Activated CD4-positive, CD25-positive, alpha-beta regulatory T cell treated with anti-CD3 and anti-CD28 coated beads, Interleukin-2, amount 50 U/mL, for 24 hours (primary cell): ENCODE measurements at places on chromosomes 6 and 20.

DNA sequence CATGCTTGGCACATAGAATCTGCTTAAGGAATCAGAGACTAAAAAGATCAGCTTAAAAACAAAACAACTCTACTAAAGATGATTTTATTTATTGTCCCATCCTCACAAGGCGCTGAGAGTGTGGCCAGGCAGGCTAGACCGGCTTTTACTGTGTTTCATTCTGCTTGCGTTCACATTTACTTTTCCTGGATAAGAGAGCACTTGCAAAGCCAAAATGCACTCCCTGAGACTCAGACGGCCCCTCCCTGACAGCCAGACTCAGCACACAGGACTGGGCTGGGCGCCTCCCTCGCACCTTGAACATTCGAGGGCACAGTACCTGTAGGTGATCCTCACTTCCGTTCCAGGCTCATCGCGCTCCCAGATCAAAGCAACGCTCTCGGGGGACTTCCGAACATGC lies 10.2 kb downstream of the ACSS1 start:
- ATAC-seq, result no peak

GRCh38 chr6:130215526-130215925 lies 7.2 kb downstream of the SAMD3 start:
- ATAC-seq, result peak; percentile 58

- no peak for ATAC-seq
Observed at GRCh38 chr6:39753725-39754045, 28.5 kb upstream of the KIF6 start.

DNA sequence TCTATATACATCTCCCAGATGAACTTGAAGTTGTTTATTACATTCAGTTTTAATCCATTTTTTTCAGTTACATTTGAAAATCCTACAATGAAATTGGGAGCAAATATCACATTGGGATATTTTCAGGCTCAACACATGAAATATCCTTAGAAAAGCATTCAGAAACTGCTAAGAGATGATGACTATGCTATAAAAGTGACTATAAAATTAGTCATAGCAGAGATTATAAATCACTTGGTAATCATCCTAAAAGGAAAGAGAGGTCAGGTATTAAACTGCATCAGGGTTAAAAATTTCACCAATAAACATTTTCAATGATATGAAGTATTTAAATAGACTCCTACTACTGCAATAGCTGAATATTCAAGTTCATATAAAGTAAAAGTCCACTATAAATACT lies 987.7 kb downstream of the GRIK2 start:
- no peak for ATAC-seq

- ATAC-seq, result peak; percentile 29
Observed at GRCh38 chr6:13703496-13703895, 8.1 kb downstream of the RANBP9 start.

- no peak for ATAC-seq
Observed at GRCh38 chr20:61253264-61253639, 1.2 kb downstream of the CDH4 start.

DNA sequence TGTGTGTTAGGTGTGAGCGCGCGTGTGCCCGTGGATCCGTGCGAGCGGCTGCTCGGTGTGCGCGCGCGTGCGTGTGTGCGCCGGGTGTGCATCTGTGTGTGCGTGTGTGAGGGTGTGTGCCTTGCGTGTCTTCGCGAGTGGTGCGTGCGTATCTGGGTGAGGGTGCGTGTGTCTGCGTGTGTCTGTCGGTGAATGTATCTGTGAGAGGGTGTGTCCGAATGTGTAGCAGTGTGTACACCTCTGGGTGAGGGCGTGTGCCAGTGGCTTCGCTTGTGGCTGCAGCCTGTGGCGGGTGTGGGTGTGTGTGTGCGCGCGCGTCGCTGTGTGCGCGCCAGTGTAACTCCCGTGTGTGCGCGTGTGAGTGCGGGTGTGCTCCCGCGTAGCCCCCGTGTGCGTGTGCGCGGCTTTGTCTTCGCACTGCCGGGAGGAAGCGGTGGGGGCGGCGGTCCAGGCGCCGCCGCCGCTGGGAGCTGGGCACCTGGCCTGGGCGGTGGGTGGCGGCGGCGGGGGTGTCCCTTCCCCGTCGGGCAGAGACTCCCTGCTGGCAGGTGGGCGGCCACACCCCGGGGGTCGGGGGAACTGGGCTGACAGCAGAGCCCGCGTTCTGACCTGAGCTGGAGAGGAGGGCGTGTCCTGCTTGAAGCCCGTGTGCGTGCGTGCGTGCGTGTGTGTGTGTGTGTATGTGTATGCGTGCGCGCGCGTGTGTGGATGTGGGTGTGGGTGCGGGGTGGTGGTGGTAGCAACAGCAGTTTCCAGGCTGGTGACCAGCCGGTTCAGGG lies 61.3 kb upstream of the EPB41L1 start:
- ATAC-seq, result peak; percentile 58

GRCh38 chr6:83270971-83271719 lies 78.0 kb downstream of the RWDD2A start:
- peak; percentile 70 for ATAC-seq

- ATAC-seq, result peak; percentile 78
Observed at GRCh38 chr6:10838794-10839333, 525 bp upstream of the MAK start.

- ATAC-seq, result no peak
Observed at GRCh38 chr6:15475261-15475660, 187.6 kb downstream of the DTNBP1 start.

DNA sequence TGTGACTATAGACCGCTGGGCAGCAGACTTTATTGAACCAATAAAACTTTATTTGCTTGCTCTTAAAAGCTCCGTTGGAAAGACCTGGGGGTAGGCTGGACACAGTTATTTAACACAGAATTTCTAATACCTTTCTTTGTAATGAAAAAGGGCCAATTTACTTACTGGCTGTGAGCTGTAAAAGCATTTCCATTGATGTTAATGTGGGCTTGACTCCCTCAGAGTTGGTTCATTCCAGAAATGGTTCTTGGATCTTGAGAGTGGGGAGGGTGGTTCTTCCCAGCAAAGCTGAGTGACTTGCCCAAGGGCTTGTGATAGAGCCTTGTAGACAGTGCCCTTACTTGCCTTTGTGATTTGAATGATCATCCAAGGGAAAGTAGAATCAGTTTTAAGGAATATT lies 100.6 kb downstream of the SOX4 start:
- no peak for ATAC-seq

GRCh38 chr6:133891149-133891926 lies 2.4 kb downstream of the TCF21 start:
- ATAC-seq, result peak; percentile 48

- ATAC-seq, result no peak
Observed at GRCh38 chr20:40431112-40431511, 257.9 kb downstream of the MAFB start.

DNA sequence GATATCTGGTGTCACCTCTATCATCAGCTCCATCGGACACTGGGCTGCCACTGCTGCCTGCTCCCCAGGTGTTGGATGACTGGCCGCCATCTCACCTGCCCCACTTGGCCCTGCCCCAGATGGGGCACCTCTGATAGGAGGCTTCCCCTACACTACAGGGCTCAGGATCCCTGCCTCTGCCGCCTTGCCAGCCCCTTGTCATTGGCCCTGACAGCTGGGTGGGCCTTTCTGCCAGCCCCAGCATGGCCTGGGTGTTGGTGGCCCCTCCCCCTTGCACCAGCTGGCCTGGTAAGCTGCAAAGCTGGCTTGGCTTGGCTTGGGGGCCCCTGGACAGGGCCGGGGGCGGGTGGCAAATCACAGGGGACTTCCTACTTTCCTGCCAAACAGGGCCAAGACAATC lies 10.6 kb downstream of the PACSIN1 start:
- ATAC-seq, result no peak

- ATAC-seq, result no peak
Observed at GRCh38 chr6:30100585-30101443, 12.1 kb downstream of the TRIM31 start.

DNA sequence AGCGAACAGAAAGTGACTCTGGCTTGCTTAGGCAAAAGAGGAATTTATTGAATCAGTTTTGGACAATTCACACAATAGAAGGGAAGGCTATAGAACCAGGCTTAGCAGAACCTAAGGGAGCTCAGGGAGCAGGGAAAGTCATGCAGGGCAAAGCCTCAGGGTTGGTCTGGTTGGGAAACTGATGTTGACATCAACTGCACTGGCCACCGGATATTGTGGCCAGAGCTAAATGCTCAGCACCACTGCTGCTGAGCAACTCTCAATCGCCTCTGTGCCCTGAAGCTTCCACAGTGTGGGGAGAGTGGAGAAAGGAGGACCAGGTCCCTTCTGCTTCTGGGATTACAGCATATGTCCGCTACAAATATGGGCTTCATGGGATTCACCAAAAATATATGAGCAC lies 93.3 kb upstream of the GCM1 start:
- no peak for ATAC-seq

DNA sequence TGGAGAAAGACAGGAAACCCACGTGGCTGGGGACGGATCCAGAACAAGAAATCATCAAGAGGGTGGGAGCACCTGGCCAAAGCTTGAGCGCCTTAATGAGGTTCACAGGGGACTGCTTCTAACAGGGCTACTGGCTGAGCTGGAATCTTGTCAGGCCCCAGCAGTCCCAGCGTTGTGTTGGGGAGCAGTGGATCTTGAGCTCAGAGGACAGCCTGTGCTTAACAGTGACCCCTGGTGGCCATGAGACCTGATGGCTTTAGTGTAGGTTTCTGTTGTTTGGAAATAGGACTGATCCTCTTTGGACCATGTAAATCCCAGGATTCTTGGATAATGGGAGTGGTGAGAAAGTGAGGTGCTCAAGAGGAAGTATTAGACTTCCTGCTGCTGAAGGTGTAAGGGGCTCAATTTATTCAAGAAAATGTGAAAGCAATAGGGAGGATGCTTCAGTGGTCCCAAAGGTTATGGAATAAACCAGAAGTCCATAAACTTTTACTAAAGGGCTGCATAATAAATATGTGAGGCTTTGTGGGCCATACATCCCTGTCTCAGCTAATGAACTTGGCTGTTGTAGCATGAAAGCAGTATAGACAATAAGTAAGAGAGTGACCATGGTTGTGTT lies 216.2 kb downstream of the NFATC2 start:
- no peak for ATAC-seq

DNA sequence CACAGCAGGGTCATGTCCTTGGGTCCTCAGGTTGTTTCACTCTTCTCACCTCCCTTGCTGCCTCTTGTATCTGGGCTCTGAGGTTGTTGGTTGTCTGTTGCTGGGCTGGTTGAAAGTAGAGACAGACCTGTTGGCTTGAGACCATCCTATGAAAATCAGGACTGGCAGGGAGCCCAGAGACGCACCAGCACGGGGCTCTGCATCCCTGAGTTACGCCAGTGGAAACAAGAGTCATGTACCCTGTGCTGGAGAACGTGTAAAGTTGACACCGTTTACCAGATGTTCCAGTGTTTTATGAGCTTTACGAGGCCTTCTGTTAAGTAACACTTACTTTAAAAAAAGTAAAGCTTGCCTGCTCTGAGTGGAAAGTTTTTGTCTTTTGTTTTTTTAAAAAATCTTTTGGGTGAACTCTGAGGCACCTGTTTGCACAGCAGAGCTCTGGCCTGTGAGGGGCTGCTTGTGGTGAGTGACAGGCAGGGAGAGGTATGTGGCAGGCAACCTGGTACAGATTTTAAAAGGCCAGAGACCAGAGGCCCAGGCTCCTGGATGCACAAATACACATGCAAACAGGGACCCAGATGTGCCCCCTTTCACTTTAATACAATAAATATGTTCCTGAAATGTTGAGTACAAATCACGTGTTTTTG lies 260.0 kb upstream of the SUPT3H start:
- ATAC-seq, result no peak

GRCh38 chr6:73766040-73766439 lies 70.0 kb downstream of the CD109 start:
- ATAC-seq, result no peak

GRCh38 chr20:15446373-15446772 lies 1109.0 kb upstream of the FLRT3 start:
- no peak for ATAC-seq

GRCh38 chr20:46427384-46427783 lies 21.0 kb upstream of the ELMO2 start:
- ATAC-seq, result no peak

GRCh38 chr6:163454425-163454824 lies 39.9 kb downstream of the QKI start:
- ATAC-seq, result no peak

- ATAC-seq, result no peak
Observed at GRCh38 chr6:20997143-20997769, 463.0 kb downstream of the CDKAL1 start.

DNA sequence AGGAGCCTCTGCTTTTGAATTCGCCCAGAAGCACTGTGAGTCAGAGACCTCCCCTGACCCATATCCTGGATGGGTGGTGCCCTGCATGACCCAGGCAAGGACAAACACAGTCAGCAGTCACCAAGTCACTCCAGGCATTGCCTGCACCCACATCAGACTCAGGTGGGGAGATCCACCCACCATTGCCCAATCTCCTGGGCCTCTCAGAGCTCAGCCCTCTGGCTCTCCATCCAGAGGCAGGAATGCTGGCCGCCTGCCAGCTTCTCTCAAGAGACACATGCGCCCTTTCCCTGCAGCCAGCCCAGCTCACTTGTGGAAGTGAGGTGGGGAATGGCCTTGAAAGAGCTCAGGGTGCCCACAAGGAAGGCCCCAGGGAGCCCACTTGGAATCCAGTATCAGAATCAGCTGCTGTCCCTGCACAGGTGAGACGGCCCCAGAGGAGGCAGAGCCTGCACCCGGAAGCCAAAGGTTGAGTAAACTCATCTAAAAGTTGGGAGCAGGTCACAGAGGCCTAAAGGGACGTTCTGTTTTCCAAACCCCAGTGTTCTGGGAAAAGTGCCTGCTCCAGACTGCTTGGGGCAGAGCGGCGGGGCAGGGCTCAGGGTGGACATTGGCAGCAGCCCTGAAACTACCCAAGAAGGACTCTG lies 129.8 kb downstream of the PREX1 start:
- no peak for ATAC-seq

DNA sequence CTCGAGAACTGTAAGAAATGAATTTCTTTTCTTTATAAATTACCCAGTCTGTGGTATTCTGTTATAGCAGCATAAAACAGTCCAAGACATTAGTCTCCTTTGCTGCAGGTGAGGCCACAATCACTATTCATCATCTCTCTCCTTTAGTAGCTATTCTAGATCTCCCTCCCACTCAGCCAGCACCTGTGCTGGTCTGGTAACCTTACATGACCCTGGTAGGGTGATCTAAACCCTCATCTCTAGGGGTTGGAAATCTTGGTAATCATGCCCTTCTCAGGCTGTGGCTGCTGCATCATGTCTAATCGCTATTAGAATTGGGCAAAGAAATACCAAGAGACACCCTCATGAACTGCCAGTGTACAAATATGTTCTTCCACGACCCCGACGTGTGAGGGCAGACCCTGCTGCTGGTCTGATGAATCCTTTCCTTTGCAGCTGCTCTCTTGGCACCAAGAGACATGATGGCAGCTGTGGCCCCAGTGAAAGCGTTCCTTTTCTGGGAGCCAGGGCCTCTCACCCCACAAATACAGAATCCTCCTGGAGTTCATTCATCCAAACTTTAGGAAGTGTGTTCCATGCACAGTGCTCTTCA lies 23.0 kb upstream of the IGF2R start:
- ATAC-seq, result no peak

DNA sequence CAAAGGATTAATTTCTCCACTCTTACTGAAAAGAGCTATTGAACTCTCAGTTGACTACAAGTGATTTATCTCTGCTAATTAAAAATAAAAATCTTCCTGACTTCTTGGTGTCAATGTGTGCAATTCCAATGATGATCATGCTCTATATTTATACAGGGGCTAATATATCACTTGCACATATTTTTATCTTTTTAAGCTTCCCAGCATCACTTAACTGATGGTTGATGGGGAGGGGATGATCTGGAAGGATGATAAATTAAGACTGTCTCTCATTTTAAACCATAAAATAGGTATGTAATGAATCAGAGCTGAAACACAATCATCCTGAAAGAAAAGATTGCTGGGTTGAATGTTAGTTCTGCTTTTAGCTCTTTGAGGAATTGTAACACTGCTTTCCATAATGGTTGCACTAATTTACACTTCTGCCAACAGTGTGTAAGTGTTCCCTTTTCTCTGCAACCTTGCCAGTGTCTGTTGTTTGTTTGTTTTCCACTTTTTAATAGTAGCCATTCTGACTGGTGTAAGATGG lies 169.6 kb upstream of the ECI2 start:
- no peak for ATAC-seq
